Muscle of back (tissue), 13 donors: ENCODE measurements at places on chromosomes 7 and 10. TPM values are rescaled to one million over a fixed set of nuclear protein-coding genes. Genes with fewer than 3 reads are reported as not detected.

NCF1 gene
- 1.8 TPM for polyA plus RNA-seq

SEMA3D gene
- 9.3 TPM for polyA plus RNA-seq

LRRD1 gene
- 0.75 TPM for polyA plus RNA-seq

GIMAP8 gene
- polyA plus RNA-seq = 5.5 TPM

CPN1 gene
- polyA plus RNA-seq = not detected

WNT2 gene
- polyA plus RNA-seq = 7.4 TPM

PRTFDC1 gene
- 14.3 TPM for polyA plus RNA-seq

EEPD1 gene
- polyA plus RNA-seq = 10.5 TPM

PON1 gene
- 0.76 TPM for polyA plus RNA-seq

WEE2 gene
- polyA plus RNA-seq = 0.31 TPM
